ENCODE measurements at places on chromosomes 11 and 22.
A peak's percentile ranks its signal among the peaks of the same experiment; 100 is the strongest.

- peak; percentile 35 for DNase-seq
Measured at GRCh38 chr22:37999640-38000272, 15.4 kb upstream of the SOX10 start.

- DNase-seq: no peak
Measured at GRCh38 chr11:68980776-68981065, at the start of gene MRGPRD. TSS of gene MRGPRD (minus strand) at chr11:68980986. CDS start at chr11:68980986, 0 bp downstream.

GRCh38 chr11:68470304-68470811 is 9.8 kb downstream of the PPP6R3 start:
- no peak for DNase-seq

- peak; percentile 90 for DNase-seq
Measured at GRCh38 chr22:20514658-20515406, 7.4 kb downstream of the MED15 start.

- DNase-seq: no peak
Measured at GRCh38 chr11:10503221-10503620, 37.8 kb downstream of the RNF141 start.

GRCh38 chr11:65468874-65469333 is 29.9 kb upstream of the MALAT1 start:
- no peak for DNase-seq

DNA sequence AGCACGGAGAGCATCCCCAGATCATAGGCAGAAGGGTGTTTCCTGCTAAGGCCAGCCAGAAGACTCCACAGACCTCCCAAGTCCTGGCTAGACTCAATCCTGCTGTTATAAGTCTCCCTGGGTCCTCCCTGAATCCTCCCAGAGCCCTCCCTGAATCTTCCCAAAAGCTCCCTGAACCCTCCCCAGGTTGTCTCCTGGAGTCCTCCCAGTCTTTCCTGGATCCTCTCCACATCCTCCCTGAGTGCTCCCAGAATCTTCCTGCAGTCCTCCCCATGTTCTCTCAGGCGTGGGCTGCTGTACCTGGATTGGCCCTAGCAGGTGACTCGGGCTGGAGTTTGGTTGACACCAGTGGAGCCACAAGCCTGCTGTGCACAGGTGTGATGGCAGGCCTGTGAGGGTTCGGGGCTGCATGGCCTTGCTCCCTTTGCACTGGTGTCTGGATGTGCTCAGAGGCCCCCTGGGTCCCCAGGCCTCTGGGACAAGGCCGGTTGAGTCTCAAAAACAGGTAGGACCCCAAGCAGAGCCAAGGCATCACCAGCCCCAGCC is 11.6 kb downstream of the GP1BB start:
- DNase-seq: no peak

DNA sequence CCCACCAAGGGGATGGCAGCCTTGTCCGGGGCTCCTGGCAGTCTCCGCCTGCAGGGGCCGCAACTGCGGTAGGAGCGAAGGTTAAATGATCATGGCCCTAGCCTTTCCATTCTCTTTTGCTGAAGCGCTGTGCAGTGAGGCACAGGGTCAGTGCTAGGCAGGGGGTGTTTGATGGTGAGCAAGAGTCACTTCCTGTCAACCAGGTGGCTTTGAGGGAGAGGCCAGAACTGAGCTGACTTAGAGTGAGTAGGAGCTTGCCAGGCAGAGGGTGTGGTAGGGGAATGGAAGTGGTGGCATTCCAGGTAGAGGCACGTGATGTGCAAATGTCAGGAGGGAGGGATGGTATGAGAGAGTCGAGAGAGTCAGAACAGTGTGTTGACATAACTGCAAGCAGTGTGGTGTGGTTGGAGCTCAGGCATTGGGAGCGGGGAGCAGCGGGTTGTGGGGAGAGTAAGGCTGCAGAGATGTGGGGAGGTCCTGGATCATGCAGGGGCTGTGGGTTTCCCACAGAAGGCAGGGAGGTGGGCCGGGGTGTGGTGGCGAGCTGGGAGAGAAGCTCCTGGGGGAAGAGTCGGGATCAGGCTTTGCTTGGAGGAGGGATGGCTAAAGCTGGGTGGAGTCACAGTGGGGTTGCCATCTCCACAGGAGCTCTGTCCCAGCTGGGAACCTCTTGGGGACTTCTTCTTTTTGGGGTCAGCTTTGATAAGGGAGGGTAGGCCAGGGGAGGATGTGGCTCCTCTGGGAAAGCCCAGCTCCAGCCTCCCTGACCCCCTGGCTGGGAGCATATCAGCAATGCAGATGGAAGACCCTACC is 33.3 kb downstream of the AMPD3 start:
- no peak for DNase-seq

- no peak for DNase-seq
Measured at GRCh38 chr11:131204282-131204681, 166.1 kb upstream of the NTM start.

DNA sequence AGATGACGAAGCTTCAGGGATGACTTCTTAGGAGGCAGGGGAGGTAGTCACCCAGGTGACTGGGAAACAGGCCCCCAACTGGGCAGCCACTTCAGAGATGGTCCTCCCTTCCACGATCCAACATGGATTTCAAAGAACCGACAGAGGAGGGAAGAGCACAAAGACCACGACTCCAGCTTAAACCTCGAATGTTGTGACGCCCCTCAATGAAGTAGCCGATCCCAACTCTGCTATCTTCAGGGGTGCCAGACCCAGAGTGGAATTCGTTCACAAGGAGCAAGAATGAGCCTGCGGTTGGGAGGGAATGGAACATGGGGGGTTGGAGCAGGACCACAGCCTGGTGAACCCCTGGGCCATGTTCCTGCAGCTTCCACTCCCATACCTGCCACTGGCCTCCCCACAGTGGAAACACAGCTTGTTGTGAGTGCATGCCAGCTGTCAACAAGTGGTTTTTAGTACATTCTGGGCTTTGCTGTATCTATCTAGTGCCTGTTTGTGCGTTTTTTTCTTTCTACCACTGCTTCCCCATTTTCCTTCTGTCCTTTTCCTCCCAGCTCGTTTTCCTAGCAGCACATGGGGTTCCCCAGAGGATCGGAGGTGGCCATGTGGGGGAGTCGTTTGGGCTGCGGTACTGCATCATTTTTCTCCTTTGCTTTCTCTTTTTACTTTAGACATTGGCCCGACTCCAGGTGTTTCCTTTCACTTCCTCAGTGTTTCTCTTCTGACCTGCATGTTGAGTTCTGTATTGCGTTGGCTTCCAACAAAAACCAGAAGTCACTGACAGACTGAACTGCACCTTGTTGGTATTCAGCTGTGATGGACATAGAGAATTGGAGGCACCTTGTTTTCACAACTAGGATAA is 65.8 kb downstream of the MORC2 start:
- DNase-seq: no peak

DNA sequence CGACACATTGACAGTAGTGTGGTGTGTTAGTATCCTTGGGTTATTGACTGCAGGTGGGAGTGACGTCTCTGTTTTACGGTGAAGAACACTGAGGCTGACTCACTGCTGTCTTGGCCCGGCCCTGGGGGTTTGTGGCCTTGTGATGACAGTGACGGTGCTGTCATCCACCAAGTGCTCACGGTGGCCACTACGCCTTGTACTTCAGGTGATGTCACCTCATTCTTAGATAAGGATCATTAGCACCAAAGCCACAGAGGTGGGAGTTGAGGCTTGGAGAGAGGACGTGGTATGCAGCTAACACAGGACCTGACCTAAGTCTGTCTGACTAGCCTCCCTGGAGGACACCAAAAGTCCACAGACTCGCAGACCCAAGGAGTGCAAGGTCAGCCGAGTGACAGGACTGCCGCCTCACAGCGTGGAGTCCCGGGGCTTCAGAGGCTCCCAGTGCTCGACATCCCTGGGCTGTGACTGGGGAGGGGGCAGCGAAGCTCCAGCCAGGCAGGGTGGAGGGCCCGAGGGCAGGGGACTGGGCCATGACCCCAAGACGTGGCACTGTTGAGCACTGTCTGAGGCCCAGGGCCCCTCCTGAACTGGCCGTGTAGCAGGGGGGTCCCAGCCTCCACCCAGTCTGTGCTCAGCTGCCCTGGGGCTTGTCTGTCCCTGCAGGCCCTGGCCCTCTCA is 56.5 kb downstream of the NAT10 start:
- DNase-seq: no peak

GRCh38 chr22:41094041-41094593 is 1.7 kb downstream of the EP300 start:
- peak; percentile 15 for DNase-seq

DNA sequence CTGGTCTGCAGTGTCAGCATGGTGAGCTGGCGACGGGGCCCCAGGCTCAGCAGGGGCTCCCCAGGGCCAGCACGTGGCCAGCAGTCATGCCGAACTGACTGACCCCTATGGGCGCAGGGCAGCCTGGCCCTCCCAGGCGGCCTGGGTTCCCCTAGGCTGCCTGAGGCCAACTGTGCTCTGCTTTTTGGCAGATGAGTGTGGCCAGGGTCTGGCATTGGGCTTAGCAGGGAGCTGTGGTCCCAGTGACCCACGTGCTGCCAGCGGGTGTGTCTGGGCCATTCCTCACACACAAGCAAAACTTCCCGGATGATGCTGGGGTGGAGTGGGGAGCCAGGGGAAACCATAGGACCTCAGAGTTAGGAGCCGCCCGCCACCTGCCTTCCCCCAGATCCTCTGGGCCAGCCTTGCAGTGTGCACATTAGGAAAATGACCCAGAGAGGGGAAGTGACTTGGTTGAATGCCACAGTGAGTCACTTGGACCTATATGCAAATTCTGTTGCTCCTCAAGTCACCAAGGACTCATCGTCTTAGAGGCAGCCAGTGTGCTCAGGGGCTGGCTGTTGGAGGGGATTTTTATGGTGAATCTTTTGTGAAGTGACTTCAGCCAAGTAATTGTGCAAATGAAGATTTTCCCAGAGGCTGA is 6.5 kb downstream of the ADORA2A start:
- DNase-seq: peak; percentile 30

- no peak for DNase-seq
Measured at GRCh38 chr11:61004761-61005181, 33.3 kb downstream of the CD6 start.

- no peak for DNase-seq
Measured at GRCh38 chr22:24760708-24761306, 13.7 kb downstream of the PIWIL3 start.

- no peak for DNase-seq
Measured at GRCh38 chr11:2847561-2847960, 38.0 kb downstream of the CDKN1C start.

DNA sequence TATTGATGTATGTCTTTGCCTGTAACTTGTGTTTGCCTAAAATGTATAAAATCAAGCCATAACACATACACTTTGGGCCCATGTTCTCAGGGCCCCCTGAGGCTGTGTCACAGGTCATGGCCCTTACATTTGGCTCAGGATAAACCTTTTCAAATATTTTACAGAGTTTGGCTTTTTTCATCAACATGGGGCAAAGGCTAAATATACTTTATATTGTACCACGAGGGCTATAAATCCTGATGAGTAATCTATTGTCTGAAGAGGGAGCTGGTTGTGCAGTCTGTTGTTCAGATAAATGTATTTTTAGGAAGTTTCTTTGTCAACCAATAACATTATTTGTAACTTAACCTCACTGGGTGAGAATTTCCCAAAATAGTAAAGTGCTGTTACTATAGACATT is 404.6 kb upstream of the DDI1 start:
- DNase-seq: peak; percentile 61

DNA sequence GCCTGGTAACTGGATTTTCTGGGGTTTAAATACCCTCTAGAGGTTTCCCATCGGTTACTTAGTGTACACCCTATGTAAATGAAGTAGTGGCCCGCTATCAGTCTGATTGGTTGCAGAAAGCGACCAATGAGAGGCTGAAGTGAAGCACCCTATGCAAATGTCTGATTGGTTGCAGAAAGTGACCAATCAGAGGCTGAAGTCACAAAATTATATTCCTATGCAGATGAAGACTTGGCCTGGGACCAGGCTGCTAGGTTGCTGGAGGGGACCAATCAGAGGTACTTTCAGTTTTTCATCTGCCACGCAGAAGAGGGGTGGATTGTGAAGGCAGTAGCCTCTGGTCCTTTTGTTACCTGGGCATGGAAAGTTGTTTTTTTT is 134.8 kb downstream of the TBC1D22A start:
- DNase-seq: no peak

DNA sequence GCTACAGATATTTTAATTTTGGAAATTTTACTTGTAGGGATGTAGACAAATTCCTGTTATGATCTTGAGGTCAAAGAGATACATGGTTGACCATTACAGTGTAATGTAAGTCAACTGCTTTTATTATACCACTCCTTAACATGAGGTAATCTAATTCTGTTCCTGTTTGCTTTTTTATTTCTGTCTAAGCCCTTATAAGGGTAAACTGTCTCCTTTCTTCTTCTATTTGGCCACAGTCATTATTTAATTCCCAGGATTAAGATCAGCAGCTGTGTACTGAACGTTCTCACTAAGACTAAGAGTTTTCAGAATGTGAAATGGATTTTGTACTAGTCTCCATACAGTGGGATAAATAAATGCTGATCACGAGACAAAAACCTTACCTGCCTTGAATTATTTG is 32.8 kb downstream of the C2CD3 start:
- DNase-seq: no peak

DNA sequence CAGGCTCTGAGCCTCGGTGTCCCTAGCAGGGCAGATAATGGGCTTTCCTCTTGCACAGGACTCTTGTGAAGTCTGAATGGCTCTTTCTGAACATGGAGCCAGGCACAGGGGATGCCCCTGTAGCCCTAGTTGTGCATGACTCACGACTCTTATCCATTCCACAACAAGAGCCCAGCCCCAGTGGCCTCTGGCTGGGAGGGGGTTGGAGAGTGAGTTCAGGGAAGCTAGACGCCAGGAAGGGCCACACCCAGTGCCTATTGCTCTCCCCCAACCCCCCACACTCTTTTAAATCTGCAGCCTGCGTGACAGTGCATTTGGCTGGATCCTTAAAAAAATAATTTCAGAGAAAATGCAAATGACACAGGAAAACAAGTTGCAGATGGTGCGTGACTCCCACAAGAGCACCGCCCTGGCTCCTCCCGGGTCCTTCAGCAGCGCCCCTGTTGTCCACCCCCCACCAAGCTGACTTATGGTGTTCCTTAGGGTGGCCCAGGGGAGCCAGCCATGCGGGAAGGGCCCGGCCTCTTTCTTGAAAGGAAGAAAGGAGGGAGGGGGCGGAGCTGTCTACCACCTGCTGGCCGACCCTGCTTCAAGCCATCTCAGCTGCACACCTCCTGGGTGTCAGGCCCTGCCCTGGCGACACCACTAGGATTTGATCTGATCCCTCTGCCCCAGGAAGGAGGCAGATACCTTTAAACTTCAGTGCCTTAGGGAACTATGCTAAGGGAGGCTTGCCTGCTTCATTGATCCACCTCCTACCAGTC is 74.7 kb downstream of the MN1 start:
- peak; percentile 92 for DNase-seq

GRCh38 chr22:39502109-39502788 is at the start of gene MIEF1:
TSS of gene MIEF1 (plus strand) at chr22:39502290. CDS start at chr22:39511295, 9,005 bp downstream.
- peak; percentile 99 for DNase-seq

DNA sequence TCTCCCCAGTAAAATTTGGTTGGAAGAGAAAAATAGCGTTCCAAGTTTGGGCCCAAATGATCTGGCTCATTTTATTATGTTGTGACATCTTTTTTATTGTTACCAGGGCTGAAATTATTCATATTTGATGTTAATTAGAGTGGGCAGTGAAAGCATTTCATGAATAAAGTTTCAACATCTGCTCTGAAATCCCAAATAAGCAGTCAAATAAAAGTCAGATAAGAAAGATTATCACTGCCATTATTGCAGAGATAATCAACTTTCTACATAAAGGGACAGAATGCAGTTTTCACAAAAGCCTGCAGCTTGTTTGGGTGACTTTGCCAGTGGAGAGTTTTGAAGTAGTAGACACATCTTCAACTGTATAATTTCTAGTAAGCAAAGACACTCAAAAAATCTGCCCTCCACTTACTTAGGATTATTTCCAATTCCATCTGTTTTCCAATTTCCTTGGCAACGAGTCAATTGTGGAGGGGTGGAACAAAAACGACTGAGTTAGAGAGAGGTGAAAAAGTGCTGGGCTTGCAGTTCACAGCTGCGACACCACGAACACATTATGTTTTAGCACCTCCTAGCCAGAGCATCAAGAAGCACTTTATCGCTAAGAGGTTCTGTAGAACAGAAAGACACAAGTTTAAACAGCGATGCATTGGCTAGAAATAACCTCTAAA is 9.0 kb downstream of the TECTA start:
- no peak for DNase-seq
